ENCODE measurements at places on chromosomes 5 and 9. TPM values are rescaled to one million over a fixed set of nuclear protein-coding genes. Genes with fewer than 3 reads are reported as not detected.

LOX gene
- 2.0 TPM for total RNA-seq

SLC4A9 gene
- total RNA-seq: not detected

- H3K4me1 ChIP-seq: no peaks in the 10 kb centered on the region
- H3K27me3 ChIP-seq: no peaks in the 10 kb centered on the region
- H3K27ac ChIP-seq: no peak overlapping the region
- DNase-seq: no peak
Observed at GRCh38 chr9:123475407-123475806, 119.4 kb downstream of the CRB2 start.

DNA sequence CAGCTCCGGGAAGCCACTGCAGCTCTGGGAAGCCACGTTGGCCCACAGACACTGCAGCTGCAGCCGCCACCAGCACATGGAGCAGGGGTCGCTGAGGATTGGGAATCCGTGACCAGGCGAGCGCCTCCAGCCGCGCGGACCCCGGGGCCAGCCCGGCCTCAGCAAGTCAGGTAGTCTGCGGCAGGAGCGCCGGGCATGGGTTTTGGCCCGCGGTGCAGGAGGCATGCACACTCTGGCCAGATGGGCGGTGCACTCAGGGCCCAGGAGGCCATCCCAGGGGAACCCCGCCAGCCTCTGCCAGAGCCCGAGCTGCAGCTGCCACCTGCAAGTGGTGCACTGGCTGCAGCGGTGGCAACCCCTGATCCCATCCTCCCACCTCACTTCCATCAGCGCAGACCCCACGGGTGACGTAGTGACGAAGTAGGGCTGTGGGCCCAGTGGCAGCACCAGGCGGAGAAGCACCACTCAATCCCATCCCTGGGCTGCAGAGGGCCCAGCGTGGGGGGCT is 368.3 kb upstream of the SPATA31A5 start:
- H3K27ac ChIP-seq: no peak overlapping the region
- H3K36me3 ChIP-seq: no peaks in the 10 kb centered on the region
- DNase-seq: no peak
- H3K4me1 ChIP-seq: no peaks in the 10 kb centered on the region
- H3K27me3 ChIP-seq: no peaks in the 10 kb centered on the region

- no peaks in the 10 kb centered on the region for H3K27me3 ChIP-seq
- no peak for DNase-seq
- no peak overlapping the region for H3K4me3 ChIP-seq
- H3K27ac ChIP-seq: no peak overlapping the region
- no peaks in the 10 kb centered on the region for H3K36me3 ChIP-seq
Observed at GRCh38 chr5:163381832-163382231, 55.6 kb upstream of the CCNG1 start.

GRCh38 chr9:92432972-92433548 is 8.8 kb upstream of the OMD start:
- DNase-seq: no peak
- H3K4me1 ChIP-seq: no peaks in the 10 kb centered on the region
- H3K4me3 ChIP-seq: no peak overlapping the region
- no peaks in the 10 kb centered on the region for H3K36me3 ChIP-seq

GRCh38 chr5:76674330-76675066 is 41.4 kb upstream of the F2R start:
- no peaks in the 10 kb centered on the region for H3K36me3 ChIP-seq
- no peaks in the 10 kb centered on the region for H3K27me3 ChIP-seq
- DNase-seq: no peak
- H3K27ac ChIP-seq: no peak overlapping the region

CCDC183 gene
- 2.4 TPM for total RNA-seq

DNA sequence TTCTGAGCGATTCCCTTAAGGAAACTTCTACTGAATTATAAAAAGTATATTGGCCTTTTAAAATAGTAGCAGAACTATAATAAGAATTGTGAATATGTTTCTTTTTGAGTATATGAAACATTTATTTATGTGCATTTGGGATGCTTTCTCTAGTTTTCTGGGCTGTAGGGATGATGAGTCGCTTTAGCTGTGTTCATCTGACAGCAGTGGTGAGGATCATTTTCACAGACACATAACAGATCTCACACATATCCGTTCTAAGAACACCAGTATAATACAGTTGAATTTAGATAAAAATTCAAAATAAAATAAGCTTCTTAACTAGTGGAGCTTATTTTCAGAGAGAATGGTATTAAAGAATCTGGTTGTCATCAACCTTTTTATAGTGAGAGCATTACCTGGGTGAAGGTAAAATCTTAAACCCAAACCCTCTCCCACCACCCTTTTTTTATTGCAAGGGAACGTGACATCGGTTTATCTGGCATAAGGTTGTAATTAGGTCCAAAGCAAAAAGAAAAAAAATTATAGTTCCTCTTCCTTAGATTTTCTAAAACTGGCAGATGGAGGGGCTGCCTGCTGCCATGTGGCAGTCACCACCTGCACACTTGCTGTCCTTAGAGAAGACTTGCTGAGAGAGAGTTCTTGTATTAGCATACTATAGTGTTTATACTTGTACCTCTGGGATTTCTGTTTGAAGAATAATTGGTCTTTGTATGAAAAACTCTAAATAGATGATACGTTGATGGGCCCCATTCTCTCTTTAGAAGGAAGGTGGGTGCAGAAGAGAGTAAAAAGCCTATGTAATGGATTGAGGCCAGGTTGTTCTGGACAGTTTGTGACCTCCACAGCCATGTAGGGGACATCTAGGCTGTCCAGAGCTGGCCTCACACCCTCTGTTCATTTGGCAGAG is 86.8 kb downstream of the CAMK4 start:
- H3K36me3 ChIP-seq: no peaks in the 10 kb centered on the region
- H3K27me3 ChIP-seq: no peaks in the 10 kb centered on the region
- H3K27ac ChIP-seq: no peak overlapping the region
- no peak overlapping the region for H3K4me3 ChIP-seq
- no peak for DNase-seq

KCNN2 gene
- 0.69 TPM for total RNA-seq

- H3K36me3 ChIP-seq: no peaks in the 10 kb centered on the region
- H3K4me1 ChIP-seq: no peaks in the 10 kb centered on the region
- H3K27ac ChIP-seq: no peak overlapping the region
- H3K4me3 ChIP-seq: no peak overlapping the region
- peak; percentile 75 for DNase-seq
Observed at GRCh38 chr9:115013998-115014397, 83.6 kb upstream of the TNFSF8 start.
